Mucosa of gallbladder (tissue), 1 donor: ENCODE measurements at places on chromosomes 11 and 22. TPM values are rescaled to one million over a fixed set of nuclear protein-coding genes. Genes with fewer than 3 reads are reported as not detected.

RFPL1 gene
- not detected for total RNA-seq

GALNT18 gene
- total RNA-seq: 20.0 TPM

FAM111B gene
- total RNA-seq: 1.4 TPM

NXPE2 gene
- not detected for total RNA-seq

FGF3 gene
- not detected for total RNA-seq

VPREB1 gene
- not detected for total RNA-seq

PGA4 gene
- not detected for total RNA-seq

PAX6 gene
- total RNA-seq: 0.03 TPM

LRP4 gene
- total RNA-seq: 14.5 TPM

OR9Q2 gene
- not detected for total RNA-seq

MYEOV gene
- 0.72 TPM for total RNA-seq

MEI1 gene
- 1.4 TPM for total RNA-seq
